ENCODE measurements at places on chromosomes 4 and X.

GRCh38 chr4:185711726-185712125 lies 100.3 kb downstream of the SORBS2 start:
- DNase-seq, result no peak

- DNase-seq, result no peak
Measured at GRCh38 chrX:9657590-9658256, 107.9 kb downstream of the GPR143 start.

DNA sequence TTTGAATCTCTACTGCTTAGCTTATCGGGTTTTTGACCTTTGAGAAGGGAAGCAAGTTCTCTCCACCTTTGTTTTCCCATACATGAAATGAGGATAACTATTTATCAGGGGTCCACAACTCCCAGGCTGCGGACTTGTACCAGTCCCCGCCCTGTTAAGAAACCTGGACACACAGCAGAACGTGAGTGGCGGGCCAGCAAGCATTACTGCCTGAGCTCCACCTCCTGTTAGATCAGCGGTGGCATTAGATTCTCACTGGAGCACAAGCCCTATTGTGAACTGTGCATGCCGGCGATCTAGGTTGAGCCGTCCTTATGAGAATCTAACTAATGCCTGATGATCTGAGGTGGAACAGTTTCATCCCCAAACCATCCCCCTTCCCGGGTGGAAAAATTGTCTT lies 579.5 kb downstream of the GALNTL6 start:
- no peak for DNase-seq

- no peak for DNase-seq
Measured at GRCh38 chr4:82524570-82525152, 37.1 kb downstream of the TMEM150C start.

DNA sequence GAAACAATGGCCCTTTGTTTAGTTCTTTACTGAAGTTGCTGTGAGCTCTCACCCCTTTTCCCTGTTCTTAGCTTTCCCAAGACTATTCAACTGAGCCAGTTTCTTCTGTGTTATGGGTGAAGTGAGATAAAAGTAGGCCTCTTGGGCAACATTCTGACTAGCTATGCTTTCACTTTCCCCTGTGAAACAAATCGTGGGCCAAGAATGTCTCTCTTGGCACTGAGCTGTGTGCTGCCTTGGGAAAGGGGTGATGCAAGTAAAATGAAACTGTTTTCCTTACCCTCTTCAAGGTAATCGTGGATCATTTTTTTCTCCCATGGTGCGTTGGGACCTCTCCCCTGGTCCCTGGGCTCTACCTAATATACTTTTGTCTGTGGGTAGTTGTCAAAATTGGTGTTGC lies 653.9 kb upstream of the MAGEB2 start:
- no peak for DNase-seq

DNA sequence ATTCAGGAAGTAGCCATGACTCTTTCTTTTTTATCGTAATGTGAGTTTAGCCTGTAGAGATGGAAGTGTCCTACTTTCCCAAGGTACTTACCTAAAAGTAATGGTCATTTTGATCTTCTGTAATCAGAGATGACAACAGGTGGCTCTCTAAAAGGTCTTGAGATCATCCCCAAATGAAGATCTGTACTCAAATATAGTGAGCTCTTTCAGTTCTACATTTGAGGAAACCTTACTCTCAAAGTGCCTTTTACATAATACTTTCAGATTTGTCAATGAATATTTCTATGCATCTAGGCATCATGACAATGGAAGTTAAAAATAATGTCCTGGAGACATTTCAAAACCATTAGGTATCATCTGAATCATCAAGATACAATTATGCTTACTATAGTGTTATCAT lies 17.2 kb upstream of the MND1 start:
- no peak for DNase-seq

GRCh38 chr4:48346594-48346993 lies 5.3 kb downstream of the SLAIN2 start:
- no peak for DNase-seq

DNA sequence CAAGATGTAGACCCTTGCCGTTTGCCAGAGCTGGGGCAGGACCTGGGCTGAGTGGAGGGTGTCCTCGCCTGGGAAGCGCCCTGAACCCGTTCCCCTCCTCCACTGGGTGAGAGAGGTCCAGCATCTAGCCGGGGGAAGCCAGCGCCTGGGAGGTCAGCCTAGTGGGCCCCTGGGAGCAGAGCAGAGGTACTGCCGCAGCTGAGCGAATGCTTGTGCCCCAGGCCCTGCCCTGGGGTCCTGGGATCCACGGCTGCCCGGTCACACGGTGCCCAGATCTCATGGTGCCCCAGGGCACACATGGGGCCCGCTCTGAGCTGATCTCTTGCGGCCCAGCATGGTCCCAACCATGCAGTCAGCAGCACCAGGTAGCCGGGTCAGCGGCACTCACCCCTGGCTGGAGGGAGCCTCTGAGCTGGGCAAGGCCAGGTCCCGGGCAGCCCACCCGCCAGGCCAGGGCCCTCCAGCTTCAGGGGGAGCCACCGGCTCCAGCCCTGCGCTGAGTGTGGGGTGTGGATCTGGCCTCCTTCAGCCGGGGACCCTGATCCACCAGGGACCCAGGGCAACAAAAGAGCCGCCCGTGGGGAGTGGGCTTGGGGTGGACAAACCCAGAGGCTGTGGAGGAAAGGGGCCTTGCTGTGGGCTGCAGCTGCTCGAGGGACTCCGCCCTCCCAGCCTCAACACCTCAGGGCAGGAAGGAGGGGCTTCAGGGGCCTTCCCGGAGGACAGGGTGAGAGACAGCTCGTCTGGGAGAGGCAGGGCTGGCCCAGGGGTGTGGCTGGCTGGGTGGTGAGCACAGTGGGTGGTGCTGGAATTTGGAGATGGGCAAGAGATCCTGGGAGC lies 4.1 kb upstream of the CPLX1 start:
- DNase-seq, result no peak

DNA sequence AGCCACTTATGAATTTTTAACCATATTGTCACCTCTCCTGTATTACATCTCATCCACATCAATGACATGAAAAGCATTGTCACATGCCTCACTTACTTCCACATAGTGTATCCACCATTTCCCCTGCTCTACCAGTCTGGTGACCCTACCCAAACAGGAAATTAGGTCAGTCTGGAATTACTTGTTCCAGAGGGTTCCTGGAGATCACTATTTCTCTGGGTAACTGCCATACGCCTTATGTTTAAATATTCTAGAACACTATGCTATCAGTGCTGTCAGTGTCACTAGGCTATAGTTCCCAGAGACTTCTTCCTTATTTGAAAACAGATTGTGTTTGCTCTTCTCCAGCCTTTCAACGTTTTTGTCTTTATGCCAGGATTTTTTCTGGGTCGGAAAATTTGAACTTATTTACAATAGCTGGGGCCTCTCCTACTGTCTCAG lies 15.0 kb downstream of the SRPX2 start:
- DNase-seq, result no peak

GRCh38 chr4:80532674-80533333 lies 197.3 kb downstream of the CFAP299 start:
- DNase-seq, result no peak

DNA sequence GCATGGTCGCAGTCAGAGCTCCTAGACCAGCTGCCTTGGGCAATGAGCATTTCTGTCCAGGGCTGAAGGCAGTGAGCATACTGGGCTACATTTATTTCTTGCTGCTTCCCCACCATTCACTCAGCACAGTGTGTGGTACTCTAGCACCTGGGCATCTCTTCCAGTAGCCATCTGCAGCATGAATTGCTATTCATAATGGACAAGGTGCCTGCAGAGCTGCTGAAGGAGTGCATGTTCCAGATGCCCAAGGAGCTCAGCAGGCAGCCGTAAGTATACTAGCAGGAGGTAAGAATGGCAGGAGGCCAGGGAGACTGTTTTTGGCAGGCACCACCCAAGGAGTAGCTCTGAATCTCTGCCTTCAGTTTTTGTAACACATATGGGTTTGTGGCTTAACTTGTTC lies 110.4 kb upstream of the RXFP1 start:
- no peak for DNase-seq

DNA sequence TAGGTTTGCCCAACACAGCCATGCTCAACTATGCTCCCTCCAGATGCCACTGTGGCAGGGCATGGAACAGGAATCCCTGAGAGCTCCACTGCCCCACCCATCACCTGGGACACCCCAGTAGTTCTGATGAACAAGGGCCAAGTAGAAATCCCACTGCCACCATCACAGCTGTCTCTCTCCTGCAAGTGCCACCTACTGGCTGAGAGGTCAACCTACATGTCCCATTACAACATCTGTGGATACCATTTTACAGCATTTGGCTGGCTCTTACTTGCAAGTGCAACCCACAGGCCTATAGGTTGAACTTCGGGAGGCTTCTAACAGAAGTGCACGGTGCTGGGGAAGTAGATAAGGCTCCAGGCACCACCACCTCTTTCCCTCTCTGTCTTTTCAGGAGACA lies 142.5 kb downstream of the CXXC4 start:
- DNase-seq, result no peak

- DNase-seq, result no peak
Measured at GRCh38 chr4:15361529-15361928, 66.3 kb upstream of the C1QTNF7 start.

GRCh38 chr4:77911091-77911490 lies 48.5 kb downstream of the MRPL1 start:
- DNase-seq, result no peak
